ENCODE measurements at places on chromosomes 1 and 21.

DNA sequence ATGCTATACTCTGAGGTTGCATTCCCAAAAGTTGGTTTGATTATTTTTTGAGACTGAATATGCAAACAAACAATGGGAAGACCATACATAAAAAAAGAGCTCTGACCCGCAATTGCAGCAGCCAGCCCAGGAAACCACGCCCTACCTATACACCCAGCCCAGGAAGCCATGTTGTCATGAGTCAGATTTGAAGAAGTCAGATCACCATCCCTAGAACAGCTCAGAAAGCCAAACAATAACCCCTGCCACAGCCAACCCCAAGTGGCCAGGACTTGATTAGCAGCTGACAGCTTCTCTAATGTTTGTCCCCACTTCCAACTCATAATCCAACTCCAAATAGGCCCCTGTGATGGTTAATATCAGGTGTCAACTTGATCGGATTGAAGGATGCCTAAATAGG is 621.9 kb downstream of the NPHP4 start:
- no peak for DNase-seq

DNA sequence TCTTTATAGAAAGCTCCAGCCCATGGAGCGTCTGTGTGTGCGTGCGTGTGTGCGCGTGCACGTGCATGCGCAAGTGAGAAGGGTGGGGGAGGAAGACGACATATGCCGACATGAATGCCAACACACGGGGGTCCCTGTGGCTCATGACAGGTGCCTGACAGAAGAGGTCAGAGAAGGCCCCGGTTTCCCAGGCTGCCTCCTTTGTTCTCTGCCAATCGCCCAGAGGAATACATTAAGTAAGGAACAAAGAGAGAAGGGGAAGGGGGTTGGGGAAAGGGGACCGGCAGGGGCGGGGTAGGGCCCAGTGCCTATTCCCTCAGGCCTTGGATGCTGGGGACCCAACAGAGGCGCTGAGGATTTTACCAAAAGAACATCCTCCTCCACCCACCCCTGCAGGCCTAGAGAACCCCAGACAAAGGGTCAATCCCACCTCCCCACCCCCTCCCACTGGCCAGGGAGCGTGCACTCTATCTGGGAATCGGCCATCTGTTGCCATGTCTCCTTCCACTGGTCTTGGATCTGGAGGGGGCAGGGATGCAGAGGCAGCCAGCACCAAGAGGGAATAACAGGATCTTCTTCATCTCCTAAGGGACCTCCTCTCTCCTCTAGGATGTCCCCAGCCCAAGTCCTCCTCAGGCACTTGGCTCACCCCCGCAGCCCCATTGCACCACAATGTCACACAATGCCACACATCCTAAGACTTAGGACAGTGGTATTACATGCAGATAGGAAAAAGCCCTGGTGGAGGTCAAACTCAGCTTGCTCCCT is 39.4 kb downstream of the PIK3C2B start:
- DNase-seq = no peak

DNA sequence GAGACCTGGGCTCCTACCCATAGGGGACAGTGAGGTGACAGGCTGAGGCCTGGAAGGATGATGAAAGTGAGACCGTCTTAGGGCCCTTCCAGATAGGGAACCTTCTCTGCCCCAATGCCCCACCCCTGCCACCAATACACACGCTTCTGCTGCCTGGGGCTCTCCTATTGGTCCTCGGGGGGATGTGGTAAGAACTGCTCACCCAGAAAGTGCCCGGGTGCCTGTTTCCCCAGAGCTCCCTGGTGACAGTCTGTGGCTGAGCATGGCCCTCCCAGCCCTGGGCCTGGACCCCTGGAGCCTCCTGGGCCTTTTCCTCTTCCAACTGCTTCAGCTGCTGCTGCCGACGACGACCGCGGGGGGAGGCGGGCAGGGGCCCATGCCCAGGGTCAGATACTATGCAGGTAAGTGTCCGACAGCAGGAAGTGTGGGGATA is 948 bp downstream of the SEMA4A start:
- DNase-seq = no peak

- peak; percentile 15 for DNase-seq
These were observed 13.8 kb downstream of the PARK7 start for GRCh38 chr1:7975212-7975865.

GRCh38 chr1:164868990-164869389 is 310.0 kb downstream of the PBX1 start:
- DNase-seq = no peak

DNA sequence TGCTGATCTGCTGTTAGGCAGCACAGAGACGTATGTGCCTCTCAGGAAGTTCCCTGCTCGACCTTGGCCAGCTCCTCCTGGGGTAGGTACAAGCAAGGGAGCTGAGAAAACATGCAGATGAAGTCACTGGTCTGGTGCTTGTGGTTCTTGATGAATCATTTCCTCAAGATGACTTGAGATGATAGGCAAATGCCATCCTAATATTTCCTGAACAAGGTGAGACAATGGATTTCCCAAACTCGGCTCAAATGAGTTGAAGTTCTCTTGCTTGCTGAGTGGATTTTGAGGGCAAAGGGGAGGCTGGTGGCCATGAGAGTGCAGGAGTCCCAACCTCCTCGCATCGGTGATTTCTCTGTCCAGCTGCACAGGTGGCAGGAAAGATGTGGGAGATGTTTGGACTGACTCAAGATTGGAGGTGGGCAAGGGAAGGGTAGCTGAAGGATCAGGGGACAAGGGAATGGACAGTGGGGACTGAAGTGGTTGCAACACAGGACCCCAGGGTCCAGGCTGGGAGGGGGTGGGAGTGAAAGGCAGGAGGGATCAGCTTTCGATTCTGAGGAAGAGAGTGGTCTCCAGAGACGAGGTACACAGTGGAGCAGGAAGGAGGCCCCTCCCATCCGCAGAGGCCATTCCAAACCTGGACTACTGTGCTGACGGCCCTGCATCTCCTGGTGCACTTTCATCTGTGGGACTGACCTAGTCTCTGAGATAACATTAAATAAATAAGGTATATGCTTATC is 63.9 kb downstream of the CAPN2 start:
- peak; percentile 14 for DNase-seq

DNA sequence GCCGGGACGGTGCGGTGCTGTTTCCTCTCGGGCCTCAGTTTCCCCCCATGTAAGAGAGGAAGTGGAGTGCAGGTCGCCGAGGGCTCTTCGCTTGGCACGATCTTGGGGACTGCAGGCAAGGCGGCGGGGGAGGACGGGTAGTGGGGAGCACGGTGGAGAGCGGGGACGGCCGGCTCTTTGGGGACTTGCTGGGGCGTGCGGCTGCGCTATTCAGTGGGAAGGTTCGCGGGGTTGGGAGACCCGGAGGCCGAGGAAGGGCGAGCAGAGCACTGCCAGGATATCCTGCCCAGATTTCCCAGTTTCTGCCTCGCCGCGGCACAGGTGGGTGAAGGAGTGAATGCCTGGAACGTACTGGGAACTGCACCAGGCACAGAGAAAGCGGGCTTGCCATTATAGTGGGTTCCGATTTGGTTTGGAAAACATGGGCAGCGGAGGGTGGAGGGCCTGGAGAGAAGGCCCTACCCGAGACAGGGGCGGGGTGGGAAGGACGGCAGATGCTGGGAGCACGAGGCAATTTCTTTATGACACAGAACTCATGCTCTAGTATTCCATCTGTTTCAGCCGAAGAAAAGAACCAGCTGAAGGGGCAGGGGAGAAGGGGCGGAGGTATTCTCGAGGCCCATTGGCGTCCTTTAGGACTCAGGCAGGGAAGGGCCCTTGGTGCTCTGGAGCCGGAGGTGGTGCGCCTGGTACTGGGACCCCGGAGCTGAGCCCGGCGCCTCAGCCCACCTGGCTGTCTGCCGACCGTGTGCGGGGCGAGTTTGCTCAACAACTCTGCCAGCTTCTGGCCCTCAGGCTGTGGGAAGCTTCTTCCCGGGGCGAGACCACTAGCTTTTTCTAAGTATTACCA is 960 bp downstream of the PCSK9 start:
- DNase-seq = no peak

DNA sequence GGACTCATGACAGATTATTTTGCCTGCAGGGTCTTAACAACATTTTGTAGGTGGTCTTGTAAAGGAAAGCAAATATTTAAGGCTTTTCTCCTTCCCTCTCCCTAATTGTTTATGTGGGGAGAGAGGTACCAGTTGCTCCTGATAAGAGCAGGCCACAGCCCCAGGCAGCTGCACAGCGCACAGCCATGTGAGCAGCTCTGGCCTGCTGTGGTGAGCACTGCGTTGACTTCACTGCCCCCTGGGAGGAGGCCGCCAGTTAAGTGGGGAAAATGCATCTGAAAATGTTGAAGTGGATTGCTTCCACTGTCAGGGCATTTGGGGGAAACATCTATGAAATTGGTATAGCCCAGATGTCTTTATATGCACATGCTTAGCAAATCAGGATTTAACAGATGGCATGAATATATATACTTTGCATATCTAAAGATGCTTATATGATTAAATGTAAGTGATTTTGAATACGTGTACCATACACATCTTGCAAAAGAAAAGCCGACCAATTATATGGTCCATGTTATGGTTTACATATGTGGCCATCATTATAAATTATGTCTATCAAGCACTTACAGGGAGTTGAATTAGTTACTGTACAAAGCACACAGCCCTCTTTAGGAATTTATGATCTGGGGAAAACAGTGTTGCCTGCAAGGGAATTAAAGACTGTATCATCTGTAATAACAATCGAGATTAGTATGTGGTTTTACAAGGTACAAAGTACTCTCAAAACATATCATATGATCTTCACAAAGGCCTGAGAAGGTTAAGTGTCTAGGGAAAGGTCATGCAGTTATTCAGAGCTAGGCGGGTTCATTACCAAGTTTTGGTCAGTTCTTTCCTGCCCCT is 132.1 kb downstream of the RHOU start:
- DNase-seq = no peak

- no peak for DNase-seq
These were observed 48.0 kb downstream of the DYRK1A start for GRCh38 chr21:37414292-37415253.

DNA sequence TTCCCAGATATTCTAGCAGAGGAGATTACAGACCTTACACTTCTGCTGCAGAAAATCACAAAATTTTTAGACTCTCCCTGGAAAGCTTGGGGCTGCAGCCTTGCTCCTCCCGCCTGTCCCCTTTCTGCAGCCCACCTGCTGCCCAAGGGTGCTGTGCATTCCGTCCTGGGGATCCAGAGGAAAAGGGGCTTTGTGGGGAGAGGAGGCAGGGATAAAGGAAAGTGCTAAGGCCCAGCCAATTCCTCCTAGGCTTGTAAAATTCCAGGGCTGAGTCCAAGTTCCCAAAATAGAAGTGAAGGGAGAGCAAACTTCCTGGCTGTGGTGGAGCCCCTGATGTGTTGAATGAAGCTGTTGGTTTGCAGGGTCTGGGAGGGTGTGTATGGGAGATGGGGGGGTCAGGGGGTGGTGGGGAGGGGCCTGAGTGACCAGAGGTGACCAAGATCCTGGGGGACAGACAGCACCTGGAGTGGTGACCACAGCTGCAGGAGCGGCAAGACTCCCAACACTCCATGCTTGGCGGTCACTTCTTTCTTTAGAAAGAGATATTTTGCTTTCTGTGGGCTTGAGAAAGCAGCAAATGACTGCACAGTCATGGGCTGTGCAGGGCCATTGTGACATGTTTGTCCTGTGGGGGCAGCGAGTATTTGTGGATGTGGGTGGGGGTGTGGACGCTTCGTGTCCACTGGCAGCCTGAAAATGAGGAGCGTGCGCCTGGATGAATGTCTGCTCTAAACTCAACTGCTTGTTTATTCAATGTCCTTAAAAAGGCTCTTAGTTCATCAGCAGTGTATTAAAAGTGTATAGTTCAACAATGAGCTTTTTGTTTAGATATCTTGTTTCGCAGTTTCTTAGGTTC is 68.4 kb downstream of the TLR5 start:
- DNase-seq = no peak

- DNase-seq = no peak
These were observed 37.8 kb downstream of the FRRS1 start for GRCh38 chr1:99728494-99729235.

DNA sequence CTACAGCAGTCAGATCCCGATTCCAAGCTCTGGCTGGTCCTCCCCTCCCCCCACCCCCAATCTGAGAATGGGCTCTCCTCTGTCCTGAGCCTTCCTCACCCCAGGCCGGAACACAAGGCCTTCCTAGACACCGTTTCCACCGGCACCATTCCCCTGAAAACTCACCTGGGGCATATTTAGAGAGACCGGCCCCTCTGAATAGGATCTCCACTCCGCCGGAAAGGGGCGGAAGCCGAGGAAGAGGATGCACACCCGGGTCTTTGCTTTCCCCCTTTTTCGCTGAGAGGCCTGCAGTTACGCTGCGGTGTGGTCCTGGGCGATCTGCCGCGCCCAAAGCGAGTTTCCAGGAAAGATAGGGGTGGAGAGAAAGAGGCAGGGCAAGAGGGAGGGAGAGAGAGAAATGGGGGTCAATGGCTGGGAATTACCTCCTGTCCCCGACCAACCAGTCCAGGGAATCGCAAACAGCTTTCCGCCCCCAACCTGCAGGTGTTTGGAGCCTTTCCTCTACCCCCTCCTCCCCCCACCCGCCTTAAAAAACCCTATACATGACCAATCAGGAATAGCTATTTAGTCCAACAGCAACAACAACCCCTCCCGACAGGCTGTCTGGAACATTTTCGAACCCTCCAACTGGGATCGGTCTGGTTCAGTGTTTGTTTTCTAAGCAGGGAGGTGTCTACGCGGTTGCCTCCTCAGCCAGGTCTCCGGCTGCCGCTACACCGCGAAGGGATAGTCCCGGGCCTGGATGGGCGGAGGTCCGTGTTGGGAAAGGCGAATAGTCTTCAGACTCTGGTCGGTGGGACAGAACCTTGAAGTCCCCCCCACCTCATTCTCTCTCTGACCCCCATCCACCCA is 2.8 kb downstream of the TAL1 start:
- no peak for DNase-seq

- no peak for DNase-seq
These were observed 5.4 kb downstream of the UBR4 start for GRCh38 chr1:19204446-19205266.

- DNase-seq = no peak
These were observed 890 bp downstream of the GJC2 start for GRCh38 chr1:228150461-228151179.

DNA sequence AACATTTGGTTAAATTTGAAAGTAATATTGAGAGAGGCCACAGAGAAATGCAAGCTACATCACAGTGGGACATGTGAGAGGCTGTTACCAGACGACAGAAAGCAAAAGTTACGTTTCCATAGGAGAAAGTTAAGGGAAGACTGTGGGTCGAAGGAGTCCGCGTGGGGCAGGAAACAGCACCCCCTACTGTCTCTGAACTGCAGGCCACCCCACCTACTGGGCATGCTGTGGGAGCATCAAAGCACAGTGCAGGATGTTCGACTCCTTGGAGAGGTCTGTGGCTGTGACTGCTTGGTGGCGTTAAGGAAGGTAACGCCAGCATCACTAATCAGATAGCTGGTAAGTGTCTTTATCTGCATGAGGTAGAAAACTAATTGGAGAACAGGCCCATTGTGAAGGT is 123.9 kb downstream of the PTBP2 start:
- DNase-seq = peak; percentile 3
